ENCODE measurements at places on chromosomes 4 and X.

- DNase-seq, result no peak
Measured at GRCh38 chr4:109730619-109731545, 1.0 kb upstream of the PLA2G12A start.

- no peak for DNase-seq
Measured at GRCh38 chr4:188268131-188268908, 129.1 kb downstream of the TRIML1 start.

- no peak for DNase-seq
Measured at GRCh38 chr4:175062183-175062592, 144.0 kb downstream of the ADAM29 start.

DNA sequence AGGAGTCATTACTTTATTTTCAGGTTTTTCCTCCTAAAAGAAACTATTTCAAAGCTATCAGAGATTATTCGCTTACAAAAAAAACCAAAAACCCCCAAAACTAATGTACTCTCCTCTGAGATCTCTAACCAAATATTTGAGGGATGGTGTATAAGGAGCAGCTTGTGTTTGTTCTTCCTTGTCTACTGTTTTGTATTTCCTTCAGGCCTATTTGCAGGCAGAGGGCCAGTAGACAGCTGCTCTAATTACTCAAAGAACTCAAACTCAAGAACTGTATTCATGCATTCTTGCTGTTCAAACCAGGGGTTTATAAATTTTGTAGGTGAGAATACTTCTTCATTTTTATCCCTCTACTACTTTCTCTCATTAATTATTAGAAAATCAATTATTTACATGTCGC is 51.3 kb downstream of the SH3RF1 start:
- no peak for DNase-seq

GRCh38 chr4:147778942-147779341 is 47.1 kb downstream of the ARHGAP10 start:
- DNase-seq, result no peak

DNA sequence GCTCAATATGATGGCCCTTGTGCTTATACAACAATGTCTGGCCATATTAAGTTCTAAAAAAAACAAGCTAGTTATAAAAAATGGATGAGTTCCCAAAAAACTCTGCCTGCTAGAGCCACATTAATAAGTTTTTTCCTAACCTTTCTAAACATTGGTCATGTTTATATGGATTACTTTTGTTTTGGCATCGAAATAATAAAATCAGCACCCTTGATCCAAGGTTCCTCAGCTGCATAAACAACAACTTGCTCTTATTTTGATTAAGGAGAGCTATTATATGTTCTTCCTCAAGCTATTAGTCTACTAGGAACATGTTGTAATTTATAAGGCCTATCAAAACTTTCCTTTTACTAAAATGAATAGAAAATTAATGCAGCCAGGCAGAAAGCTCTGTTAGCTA is 48.4 kb downstream of the UNC5C start:
- no peak for DNase-seq

DNA sequence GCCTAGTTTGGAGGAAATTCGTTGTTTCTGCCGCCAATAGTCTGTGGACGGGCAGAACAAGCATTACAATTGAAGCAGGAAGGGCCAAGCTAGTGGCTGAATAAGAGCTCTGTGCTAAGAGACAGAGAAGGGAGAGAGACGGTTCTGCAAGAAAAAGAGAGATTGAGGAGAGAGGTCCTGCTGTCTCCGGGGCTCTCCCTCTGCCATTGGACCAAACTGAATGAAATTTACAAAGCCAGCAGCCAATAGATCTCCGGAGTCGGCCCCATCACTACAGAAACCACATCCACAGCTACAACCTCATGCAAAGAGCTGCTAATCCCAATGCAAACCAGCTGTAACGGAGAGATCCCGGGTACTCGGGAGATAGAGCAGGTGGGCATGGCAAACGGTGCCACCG is at the start of gene NLGN4X:
Gene NLGN4X, minus strand, starts transcription at position 148 of the 400 bp plus-strand sequence. CDS start 77,401 bp downstream, outside the sequence.
- DNase-seq, result no peak

DNA sequence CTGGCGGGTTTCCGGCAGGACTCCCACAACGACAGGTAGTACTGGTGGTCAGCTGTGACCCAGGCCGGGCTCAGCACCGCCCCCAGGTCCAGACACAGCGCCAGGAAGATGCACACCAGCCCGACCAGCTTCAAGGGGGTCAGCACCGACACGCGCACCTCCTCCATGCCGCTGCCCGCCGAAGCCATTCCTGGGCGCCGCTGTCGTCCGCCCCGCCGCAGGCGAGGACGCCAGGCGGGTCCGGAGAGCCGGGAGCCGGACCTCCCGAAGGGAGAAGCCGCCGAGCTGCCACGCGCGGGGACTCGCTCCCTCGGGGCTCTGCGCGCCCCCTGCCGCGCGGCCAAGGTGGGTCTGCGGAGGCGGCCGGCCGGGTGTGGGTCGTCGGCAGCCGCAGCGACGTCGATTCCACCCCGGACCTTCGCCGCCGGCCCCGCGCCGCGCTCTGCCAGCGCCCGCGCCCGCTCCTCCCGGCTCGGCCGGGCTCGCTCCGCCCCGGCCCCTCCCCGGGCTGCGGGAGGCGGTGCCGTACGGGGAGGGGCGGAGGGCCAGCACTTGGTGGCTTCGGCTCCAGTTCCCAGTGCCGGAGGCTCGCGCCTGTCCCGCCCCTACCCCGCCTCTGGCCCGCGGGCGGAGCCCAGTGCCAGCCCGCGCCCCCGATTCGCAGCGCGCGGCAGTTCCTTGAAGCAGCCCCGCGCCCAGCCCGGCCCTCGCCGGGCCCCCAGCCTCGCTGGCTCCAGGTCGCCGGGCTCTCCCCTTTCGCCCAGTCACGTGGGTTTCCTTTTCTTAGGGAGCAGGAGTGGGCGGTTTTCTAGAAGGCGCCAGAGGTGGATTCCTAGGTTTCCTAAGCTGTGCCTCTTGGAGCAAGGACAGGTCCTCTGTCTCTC is at the start of gene TMEM47:
Gene TMEM47, minus strand, starts transcription at position 444 of the 884 bp plus-strand sequence. Its CDS starts 256 bp downstream, at position 188.
- peak; percentile 0 for DNase-seq

GRCh38 chrX:132118358-132118757 is 9.5 kb downstream of the FRMD7 start:
- no peak for DNase-seq

DNA sequence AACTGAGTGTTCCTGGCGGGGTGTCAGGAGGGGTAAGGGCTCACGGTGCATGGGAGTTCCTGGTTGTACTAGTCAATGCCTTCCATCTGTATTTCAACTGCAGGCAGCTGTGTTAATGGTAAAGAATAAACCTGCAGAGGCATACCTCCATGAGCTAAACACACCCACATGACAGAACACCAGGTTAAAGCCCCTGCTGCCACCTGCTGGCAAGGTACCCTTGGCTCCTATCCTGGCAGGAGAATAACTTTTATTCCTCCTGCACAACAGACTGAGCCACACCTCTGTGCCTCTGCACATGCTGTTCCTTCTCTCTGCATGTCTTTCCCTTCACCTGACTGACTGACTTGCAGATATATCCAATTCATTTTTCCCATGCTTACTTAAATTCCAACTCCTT is 11.1 kb downstream of the ITIH6 start:
- no peak for DNase-seq

- no peak for DNase-seq
Measured at GRCh38 chr4:38920186-38920585, 52.6 kb downstream of the FAM114A1 start.

DNA sequence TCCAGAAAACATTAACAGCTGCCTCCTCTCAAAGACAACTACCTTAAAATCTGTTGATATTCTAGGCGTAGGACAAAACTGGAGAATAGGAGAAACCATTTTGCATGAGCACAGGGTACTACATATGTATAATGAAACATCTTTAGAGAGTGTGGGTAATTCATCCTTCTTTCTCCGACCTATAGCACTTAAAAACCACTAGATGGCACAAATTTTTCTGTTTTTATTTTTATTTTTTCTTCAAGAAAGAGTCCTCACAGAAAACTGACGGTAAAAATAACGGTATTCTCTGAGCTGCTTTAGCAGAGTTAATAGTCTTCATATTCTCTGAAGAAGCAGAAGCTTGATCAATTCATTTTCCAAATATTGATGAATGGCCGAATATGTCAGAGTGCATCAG is 14.6 kb downstream of the SMIM31 start:
- no peak for DNase-seq

DNA sequence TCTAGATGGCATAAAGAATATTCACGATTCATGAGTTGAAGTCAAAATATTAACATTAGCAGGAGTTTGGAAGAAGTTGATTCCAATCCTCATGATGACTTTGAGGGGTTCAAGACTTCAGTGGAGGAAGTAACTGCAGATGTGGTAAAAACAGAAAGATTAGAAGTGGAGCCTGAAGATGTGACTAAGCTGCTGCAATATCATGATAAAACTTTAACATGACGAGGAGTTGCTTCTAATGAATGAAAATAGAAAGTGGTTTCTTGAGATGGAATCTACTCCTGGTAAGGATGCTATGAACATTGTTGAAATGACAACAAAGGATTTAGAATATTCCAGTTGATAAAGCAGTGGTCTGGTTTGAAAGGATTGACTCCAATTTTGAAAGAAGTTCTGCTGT is 70.1 kb upstream of the TMLHE start:
- DNase-seq, result no peak

DNA sequence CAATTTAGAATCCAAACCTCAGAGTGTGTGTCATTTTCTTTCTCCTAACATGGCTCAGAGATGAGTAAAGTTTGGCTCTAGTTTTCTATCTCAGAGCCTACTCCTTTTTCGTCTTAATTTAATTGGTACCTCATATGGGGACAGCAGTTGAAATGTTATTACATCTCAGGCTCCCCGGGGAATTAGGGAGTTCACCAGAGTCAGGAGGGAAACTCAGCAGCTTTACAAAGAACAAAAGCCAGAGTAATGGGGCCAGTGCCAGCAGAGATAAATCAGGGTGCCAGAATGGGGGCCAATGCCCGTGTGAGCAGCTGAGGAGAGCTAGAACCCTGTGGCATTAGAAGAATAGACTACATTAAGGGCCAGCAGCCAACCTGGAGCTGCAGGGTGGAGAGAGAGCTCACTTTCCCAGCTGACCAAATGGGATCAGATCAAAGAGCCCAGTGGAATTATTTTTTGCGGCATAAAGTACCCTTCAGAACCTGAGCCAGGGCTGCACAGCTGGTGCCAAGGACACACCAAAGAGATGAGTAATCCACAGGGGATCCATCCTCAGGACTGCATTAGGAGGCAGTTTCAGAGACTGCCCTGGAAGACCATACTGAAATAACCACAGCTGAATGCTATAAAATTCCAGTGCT is 207.1 kb upstream of the DKK2 start:
- DNase-seq, result peak; percentile 29

DNA sequence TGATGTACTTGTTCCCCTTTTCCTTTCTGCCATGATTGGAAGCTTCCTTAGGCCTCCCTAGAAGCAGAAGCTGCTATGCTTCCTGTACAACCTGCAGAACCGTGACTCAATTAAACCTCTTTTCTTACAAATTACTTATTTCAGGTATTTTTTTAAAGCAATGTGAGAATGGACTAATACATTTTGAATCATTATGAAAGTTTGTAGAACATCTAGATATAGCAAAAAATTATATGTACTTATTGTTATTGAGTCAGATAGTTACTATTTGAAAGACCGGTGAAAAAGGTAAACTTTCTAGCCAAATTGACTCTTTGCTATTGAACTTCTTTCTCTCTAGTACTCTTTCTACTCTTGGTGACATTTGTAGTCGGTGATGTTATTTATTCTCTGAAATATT is 777.3 kb upstream of the GALNTL6 start:
- no peak for DNase-seq

DNA sequence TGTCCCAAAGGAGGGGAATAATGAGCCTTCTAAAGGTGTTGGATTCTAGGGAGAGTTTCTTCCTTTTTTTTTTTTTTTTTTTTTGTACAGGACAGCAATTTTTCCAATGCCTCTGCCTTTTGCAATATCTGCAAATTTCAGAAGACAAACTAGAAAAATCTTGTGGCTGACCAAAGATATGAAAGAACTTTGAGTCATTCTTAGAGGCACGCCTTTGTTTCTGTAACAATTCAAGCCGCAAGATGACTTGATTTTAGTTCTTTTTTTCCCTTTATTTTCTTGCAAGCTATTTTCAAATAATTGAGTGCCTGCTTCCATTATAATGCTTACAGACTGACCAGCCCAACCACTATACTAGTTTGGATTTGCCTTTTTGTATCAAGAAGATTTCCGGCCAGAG is 47.6 kb upstream of the UXT start:
- no peak for DNase-seq

GRCh38 chrX:7169627-7170026 is 21.7 kb upstream of the PUDP start:
- DNase-seq, result no peak

GRCh38 chrX:78378476-78379115 is 51.2 kb upstream of the CYSLTR1 start:
- DNase-seq, result no peak

- DNase-seq, result no peak
Measured at GRCh38 chr4:113146876-113147358, 97.5 kb downstream of the ANK2 start.

DNA sequence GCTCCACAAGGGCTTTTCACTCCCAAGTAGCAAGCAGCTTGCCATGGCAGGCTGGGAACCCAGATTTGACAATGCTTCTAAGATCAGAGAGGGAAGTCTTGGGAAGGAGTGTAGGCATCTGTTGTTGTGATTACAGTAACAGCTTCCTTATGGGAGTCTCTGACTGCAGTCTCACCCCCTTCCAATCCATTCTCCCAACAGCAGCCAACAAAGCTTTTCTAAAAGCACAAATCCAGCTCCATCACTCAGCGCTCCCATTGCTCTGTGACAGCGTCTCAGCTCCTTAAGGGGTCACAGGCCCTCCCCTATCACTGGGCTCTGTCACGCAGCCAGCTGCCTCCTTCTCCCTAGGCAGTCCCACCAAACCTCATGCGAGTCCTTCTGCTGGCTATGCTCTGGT is 7.1 kb downstream of the IGFBP7 start:
- DNase-seq, result no peak

GRCh38 chr4:38509551-38509950 is 154.4 kb upstream of the KLF3 start:
- DNase-seq, result no peak

DNA sequence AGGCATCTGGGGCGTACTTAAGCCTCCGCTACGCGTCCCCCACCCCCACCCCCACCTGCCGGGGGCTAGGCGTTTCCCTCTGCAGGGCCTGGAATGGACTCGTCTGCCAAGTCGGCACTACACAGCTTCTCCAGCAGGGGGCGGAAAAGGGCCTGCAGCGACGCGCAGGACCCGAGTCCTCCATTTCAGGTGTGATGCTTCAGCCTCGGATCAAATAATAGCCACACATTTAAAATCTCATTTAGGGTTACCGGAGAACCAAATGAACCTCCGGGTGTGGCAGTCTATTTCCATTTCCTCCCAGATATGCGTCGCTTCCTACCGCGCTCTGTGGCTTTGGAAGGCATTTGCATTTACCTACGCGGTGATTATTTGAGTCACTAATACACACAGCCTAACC is 2.9 kb downstream of the PAK3 start:
- DNase-seq, result no peak

- no peak for DNase-seq
Measured at GRCh38 chr4:168794881-168795280, 215.2 kb downstream of the CBR4 start.

- DNase-seq, result no peak
Measured at GRCh38 chrX:138484451-138484850, 227.1 kb downstream of the FGF13 start.

- no peak for DNase-seq
Measured at GRCh38 chrX:152600853-152601633, 36.7 kb upstream of the GABRQ start.
